Amniotic epithelial cell (primary cell): ENCODE measurements at places on chromosomes 13 and 19.

GRCh38 chr19:28603453-28603852 is 609.5 kb downstream of the UQCRFS1 start:
- DNase-seq: no peak

DNA sequence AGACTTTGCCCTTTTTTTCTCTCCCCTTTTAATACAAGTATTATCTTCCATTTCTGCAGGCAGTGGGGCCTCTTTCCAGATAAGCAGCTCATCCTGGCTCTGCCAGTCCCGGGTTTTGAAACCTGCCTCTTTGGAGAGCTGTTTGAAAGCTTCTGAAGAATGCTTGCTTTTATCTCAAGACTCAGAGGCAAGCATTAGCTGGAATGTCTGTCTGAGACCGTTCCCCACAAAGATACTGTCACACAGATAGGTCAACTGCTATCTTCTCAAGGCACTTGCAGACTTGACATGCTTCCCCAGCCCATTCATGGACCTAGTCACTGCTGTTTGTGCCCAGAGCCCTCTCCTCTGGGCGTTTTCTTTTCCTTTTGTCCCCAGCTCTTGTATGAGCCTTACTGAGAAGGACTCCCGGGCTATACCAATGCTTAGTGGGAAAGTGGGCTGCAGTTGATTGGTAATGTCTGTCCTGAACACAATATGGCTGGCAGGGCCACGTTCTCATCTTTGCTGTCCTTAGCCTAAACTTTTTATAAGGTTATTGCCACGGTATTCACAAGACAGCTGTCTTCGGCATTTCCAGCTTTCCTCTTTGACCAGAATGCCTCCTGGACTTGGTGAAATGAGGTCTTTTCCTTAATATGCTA is 13.4 kb downstream of the SERP2 start:
- peak; percentile 80 for DNase-seq

DNA sequence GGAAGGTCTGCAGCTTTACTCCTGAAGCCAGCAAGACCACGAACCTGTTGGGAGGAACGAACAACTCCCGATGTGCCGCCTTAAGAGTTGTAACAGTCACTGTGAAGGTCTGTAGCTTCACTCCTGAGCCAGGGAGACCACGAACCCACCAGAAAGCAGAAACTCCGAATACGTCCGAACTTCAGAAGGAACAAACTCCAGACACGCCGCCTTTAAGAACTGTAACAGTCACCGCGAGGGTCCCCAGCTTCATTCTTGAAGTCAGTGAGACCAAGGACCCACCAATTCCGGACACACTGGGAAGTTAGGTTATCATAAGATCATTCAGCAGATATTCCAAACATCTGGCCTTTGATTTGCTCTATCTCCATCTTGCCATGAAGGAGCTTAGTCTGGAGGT is 1623.0 kb downstream of the SLITRK1 start:
- no peak for DNase-seq

DNA sequence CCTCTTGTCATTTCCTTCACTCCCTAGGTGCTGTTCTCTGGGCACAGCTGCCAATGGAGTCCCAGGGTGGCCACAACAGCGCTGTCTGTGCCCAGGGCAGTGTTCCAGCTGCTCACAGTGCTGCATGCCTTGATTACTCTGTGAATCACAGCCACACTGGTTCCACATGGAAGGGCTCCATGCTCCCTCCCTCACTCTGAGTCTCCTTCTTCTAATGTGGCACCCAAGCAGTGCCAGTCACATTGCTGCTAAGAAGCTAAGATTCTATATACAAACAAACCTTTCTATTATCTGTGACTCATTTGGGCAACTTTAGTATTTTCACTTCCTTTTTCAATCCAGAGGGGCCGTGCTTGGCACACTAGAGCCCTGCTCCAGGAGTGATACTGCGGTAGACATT is 248.7 kb downstream of the TDRD3 start:
- no peak for DNase-seq

- DNase-seq: no peak
Measured at GRCh38 chr19:33280351-33280921, 21.9 kb downstream of the CEBPA start.

GRCh38 chr19:48813123-48813913 is 2.5 kb upstream of the BCAT2 start:
- no peak for DNase-seq

- no peak for DNase-seq
Measured at GRCh38 chr19:7550169-7550770, 14.8 kb downstream of the PNPLA6 start.

DNA sequence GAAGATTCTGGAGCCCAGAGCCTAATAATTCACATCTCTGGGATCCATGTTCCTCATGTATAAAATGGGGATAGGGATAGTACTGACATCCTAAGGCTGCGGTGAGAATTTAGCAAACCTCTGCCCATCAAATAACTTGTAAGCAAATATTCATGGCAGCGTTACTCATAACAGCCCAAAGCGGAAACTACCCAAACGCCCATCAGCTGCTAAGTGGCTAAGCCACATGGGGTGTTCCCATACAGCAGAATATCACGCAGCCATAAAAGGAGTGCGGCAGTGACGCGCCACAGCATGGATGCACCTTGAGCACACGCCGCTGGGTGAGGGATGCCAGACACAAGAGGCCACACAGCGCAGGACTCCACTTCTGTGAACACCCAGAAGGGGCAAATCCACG is 19.7 kb downstream of the VRK3 start:
- no peak for DNase-seq

DNA sequence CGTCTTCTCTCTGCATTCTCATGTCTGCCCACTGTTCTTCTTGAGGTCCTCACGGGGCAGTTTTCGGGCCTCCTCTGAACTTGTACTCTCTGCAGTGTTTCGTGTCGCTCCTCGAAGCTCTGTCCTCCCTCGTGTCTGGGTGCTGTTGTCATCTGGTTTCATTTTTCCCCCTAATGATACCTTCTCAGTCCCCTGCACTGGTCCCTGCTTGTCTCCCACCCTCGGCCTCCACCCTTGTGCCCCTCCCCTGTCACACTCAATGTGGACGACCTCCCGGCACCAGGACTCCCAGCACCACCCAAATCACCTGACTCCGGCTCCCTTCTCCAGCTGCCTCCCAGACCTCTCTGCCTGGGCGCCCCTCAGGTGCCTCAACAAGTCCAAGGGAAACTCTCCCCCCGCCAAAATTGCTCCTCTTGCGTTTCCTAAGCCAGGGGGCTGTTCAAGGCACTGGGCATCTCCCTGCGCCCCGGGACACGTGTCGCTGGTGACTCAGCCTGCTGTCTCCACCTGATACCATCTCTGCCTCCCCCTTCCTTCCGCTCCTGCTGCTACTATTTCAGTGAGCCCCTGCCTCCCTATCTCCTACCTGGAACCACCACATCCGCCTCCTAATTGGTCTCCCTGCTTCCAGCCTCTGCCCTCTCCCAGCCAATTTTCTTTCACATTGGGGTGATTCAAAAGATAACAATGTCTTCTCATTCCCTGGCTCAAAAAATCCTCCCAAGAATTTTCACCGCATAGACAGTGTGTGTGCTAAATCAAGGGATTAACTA is 49.5 kb downstream of the RFX2 start:
- DNase-seq: peak; percentile 94

DNA sequence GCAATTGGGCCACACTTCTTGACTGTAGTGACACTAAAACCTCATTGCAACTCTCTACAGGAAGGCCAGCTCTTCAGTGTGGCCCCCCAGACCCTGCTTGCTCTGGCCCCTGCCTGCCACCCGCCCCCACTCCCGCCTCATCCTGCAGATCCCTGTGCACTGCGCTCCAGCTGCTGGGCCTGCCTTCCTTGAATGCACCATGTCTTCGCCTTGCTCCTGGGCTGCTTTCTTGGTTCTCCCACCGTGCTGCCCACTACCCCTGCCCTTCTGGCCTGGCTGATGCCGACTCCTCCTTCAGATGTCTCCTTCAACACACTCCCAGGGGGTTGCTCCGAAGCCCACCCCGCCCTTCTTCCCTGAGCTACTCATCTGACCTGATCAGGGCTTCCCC is 98.2 kb downstream of the SIPA1L3 start:
- DNase-seq: no peak

GRCh38 chr19:1457892-1458291 is 8.0 kb downstream of the APC2 start:
- no peak for DNase-seq

GRCh38 chr19:45492627-45493470 is 4.0 kb downstream of the RTN2 start:
- no peak for DNase-seq

- peak; percentile 68 for DNase-seq
Measured at GRCh38 chr13:92806215-92806614, 420.4 kb upstream of the GPC6 start.

GRCh38 chr13:107450431-107450830 is 764.9 kb downstream of the LIG4 start:
- no peak for DNase-seq

DNA sequence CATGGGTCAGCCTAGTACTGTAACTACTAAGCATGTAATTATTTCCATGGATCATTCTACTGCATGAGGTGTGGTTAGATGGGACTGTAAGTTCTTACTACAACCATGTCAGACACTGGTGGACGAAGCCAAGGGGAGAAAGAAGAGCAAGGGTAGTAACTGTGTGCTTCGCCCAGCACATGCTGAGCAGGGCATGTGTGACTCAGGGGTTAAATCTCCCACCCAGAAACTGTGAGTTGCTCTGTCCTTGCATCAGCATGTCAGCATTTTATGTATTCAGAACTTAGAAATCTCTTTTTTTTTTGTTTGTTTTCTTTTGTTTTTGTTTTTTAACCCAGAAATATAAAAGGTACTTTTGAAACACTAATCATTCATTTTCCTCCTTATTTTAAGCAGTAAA is 436.6 kb upstream of the KLF12 start:
- peak; percentile 7 for DNase-seq

DNA sequence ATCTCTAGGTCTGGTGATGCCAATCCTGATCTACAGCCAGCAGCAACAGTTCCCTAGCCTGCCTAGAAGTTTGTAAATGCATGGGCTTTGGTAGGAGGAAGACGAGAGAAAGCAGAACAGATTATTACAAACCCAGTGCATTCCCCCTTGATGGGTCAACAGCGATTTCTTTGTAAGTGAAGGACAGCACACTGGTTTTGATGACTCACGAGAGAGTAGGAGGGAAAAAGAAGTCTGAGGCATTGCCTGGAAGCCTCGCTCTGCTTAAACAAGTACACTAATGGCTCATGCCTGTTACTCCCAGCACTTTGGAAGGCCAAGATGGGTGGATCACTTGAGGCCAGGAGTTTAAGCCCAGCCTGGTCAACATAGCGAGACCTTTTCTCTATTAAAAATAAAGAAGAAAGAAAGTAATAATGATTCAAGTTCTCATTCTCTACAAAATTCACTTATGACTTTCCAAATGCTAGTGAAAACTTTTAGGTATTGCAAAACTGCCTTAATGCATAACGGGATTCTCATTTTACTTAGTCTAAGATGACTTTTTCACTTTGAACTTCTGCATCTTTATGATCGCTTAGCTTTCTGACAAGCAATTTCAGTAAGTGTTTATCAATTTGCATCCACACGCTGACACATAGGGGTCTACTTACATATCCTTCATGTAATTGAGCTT is 47.7 kb upstream of the USPL1 start:
- peak; percentile 100 for DNase-seq
